ENCODE measurements at places on chromosomes 2 and 18. TPM values are rescaled to one million over a fixed set of nuclear protein-coding genes. Genes with fewer than 3 reads are reported as not detected.
A peak's percentile ranks its signal among the peaks of the same experiment; 100 is the strongest.

- no peak for DNase-seq
Observed at GRCh38 chr2:199509403-199509802, 51.7 kb upstream of the SATB2 start.

The LYPD6 gene
- total RNA-seq = 3.0 TPM

DNA sequence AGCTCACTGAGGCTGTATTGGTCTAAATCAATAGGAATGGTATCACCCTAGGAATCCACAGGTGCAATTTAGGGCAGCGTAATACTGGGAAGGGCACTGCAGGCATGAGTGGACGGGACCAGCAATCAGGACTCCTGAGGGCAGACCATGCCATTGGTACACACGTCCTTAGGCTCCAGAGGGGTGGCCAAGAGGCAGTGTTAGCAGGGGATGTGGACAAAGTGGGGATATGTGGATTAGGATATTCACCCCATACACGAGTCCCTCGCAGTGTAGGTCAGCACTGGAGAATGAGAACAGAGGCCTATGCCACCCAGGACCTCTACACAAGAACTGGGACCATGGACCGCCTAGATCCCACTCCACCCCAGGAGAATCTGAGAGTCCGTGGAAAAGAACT, 389.8 kb downstream of the BCL11A start:
- DNase-seq = no peak

DNA sequence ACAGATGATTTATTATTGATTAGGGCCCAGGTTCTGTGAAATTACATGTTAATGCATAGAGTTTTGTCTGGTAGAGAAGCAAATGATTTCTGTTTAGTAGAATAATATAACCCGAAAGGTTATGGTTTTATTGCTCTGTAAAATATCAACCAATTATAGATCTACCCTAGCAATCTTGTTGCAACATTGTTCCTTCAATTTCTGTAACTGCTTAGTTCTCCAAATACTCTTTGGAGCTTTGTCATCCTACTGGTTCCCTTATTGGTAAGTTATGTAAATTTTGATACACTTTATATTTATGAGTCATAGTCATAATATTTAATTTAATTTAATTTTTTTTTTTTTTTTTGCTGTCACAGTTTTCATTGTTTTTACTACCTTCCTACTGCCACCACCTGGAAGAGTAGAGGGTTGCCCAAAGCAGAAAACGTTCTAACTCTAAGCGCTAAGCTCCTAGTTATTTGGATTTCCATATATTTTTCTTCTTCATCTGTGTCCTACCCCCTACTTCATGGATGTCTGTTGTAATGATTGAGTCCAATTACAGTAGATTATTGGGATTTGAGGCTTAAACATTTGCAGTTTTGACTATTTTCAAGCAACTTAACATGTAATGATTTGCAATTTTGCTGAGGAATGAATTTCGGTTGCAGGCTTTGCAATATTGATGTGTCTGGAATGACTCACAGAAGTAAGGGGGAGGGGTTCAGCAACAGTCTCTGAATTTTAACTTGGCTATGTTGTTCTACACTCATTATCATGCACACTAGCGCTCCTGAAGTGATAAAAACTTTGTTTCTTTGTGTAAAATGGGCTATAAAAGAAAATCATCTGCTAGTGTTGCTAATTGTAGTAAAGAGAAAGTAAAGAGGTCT, 51.1 kb downstream of the NABP1 start:
- DNase-seq = no peak

- DNase-seq = no peak
Observed at GRCh38 chr2:46837704-46838103, 77.9 kb downstream of the MCFD2 start.

DNA sequence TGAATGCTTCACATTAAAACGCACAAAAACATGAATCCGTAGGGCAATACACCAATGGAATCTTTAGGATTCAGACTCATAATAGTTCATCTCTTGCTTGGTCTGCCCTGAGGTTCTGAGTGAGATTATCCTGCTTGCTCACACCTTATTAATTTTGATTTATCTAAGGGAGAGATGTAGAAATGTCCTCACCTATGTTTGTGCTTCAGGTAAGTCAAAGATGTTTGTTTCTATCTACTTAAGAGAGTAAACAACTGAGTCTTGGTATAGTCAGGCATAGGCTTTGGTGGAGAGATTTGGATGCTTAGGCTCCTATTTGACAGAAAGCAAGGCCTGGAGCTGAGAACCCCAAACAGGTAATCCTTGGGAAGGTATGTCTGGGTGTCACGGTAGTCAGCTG, 231.0 kb upstream of the TNP1 start:
- DNase-seq = no peak

The KCNF1 gene
- 3.2 TPM for total RNA-seq

DNA sequence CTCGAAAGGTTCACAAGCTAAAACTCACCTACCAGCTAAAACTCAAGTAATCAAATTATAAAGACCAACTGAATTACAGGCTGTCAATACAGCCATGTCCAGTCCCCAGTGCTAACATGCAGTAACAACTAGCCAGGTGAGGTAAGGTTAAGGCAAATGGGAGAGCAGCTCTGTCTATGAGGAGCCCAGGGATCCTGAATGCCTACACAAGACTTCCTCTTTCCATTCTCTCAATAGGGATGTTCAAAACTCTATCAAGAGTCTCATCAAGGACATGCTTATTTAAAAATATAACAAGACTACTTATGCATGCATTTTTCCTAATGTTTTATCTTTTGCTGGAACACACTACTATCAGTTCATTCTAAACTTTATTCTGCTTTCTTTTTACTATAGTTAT, 20.4 kb downstream of the REV1 start:
- DNase-seq = no peak

The CKAP2L gene
- 18.8 TPM for total RNA-seq

DNA sequence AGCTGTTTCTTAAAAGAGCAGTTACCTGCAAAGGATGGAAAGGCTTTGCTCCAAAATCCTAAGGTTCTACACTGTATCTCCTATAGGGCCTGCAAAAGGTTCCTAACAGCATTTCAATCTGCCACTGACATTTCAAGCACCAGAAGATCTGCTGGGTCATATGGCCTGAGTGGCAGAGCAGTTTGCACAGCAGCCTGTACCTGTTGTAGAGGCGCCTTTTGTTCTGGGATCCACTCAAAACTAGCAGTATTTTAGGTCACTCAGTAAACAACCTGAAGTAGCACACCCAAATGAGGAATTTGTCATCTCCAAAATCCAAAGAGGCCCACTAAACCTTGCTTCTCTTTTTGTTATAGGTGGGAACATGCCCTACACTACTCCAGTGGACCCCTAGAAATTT, 6.2 kb downstream of the FAM210A start:
- no peak for DNase-seq

GRCh38 chr2:106537791-106538191, 50.6 kb downstream of the CD8B2 start:
- DNase-seq = no peak

GRCh38 chr2:18398833-18399232, 161.6 kb downstream of the RDH14 start:
- DNase-seq = no peak

- no peak for DNase-seq
Observed at GRCh38 chr2:161283926-161284325, 24.3 kb upstream of the PSMD14 start.

DNA sequence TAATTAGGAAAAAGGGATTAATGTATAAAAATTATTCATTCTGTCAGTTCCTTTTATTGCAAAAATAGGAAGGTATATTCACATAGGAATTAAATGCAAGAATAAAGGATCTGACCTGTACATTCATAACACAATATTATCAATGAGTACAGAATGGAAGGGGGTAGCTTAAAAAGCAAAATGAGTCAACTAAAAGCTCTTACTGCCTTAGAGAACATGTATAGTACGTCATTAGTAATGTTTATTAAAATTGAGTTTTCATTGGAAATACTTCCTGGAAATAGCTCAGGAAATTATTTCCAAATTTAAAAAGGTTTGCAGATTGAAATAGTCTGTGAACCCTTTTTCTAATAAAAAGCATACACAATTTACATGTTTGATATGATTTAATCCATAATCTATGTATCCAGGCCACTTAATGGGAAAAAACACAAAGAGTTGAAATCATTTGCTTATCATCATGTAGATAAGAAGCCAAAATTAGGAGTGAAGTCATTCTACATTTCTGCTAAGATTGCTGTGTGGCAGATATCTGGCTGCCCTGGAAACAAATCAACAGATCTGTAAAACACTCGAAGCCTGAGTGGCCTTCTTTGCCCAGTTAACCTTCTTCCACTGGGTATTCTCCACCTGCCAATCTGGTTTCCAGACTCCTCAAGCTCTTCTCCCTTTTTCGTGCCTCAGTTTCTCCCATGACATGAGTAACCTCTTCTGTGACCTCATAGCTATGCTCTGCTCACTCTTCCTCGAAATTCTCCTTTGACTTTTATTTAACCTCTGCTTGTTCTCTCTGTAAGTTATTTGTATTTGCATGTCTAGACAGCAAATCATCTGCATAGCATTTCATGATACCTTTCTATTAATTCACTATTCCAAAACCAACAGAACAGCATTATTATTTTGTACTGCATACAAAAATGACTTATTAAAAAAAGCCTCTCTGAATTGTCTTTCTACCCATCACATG, 181.2 kb upstream of the REV1 start:
- no peak for DNase-seq

- peak; percentile 90 for DNase-seq
Observed at GRCh38 chr2:237421542-237422116, 7.7 kb upstream of the COL6A3 start.
